Thymus (tissue), 14 donors: ENCODE measurements at places on chromosomes 3 and 15. TPM values are rescaled to one million over a fixed set of nuclear protein-coding genes. Genes with fewer than 3 reads are reported as not detected.

Gene GOLGA8M
- total RNA-seq: 0.24 TPM

Gene ACSBG1
- total RNA-seq: 7.9 TPM

Gene CMTM8
- 4.1 TPM for total RNA-seq

Gene COLQ
- 4.2 TPM for total RNA-seq

DNA sequence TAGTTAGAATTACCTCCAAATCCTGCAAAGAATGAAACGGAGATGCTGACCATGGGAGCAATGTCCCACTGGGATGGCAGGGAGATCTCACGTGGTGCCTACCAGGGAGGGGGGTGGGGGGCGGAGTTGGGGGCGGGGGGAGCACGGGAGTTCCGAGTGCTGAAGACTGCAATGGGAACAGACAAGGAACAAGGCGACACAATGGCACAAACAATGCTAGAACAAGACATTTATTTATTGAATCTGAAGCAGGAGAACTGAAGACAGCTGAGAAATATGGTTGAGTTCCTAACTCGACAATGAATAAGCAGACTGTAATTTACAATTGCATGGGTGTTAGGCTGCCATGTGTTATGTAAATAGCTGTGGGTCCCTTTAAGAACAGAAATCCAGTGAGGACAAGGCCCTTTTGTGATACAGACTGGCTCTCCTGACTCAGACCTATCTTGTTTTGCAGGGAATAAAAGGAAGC lies 91.2 kb downstream of the AQP9 start:
- no peaks in the 10 kb centered on the region for H3K27me3 ChIP-seq
- H3K36me3 ChIP-seq: no peaks in the 10 kb centered on the region
- H3K4me3 ChIP-seq: no peak overlapping the region
- DNase-seq: no peak

DNA sequence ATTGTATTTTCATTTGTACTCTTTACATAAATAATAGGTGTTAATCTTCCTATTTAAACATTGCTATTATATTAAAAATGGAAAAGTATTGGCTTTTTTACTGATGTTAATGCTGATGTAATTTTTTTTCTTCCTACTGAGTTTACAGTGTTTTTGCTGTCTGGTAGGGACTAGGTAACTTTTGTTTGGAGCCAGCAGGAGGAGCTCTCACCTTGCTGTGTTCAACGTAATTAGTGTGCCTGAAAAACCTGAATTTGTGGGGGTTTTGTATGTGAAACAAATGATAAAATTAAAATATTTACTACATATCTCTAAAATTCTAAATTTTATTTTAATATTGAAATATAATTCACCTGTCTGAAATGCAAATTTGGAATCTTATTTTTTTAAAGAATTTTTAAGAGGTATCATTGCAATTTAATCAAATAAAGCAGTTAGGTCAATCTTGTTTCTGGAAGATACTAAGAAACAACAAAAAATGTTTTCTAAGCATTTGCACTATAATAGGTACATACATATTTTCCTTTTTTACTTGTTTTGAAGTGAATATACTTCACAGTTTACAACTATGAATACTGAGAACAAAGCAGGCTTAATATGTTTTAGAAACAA lies 48.8 kb downstream of the EPHA6 start:
- H3K4me1 ChIP-seq: no peaks in the 10 kb centered on the region
- H3K27ac ChIP-seq: no peak overlapping the region
- no peaks in the 10 kb centered on the region for H3K27me3 ChIP-seq
- no peak for DNase-seq
- no peaks in the 10 kb centered on the region for H3K36me3 ChIP-seq
